ENCODE measurements at places on chromosomes 12 and 14. TPM values are rescaled to one million over a fixed set of nuclear protein-coding genes. Genes with fewer than 3 reads are reported as not detected.

CMTM5 gene
- not detected for total RNA-seq

SELPLG gene
- 21.0 TPM for total RNA-seq

FMNL3 gene
- total RNA-seq = 60.5 TPM

TGM1 gene
- 5.9 TPM for total RNA-seq

DIO3 gene
- not detected for total RNA-seq

KERA gene
- total RNA-seq = not detected

PLXNC1 gene
- 35.2 TPM for total RNA-seq

MYO1H gene
- not detected for total RNA-seq

SLC6A15 gene
- not detected for total RNA-seq

CISTR gene
- not detected for total RNA-seq

ARF6 gene
- total RNA-seq = 94.2 TPM

NFATC4 gene
- 19.2 TPM for total RNA-seq

RPGRIP1 gene
- not detected for total RNA-seq

IL22 gene
- total RNA-seq = not detected

CLEC14A gene
- total RNA-seq = not detected

PPP1R1A gene
- total RNA-seq = not detected

OVCH1 gene
- not detected for total RNA-seq

KLRD1 gene
- total RNA-seq = 0.21 TPM

RHOJ gene
- not detected for total RNA-seq

LRFN5 gene
- 0.05 TPM for total RNA-seq

DBX2 gene
- total RNA-seq = not detected

SLC4A8 gene
- 10.7 TPM for total RNA-seq

ASIC1 gene
- total RNA-seq = 0.13 TPM

PAPLN gene
- total RNA-seq = 15.6 TPM

TSHR gene
- not detected for total RNA-seq

FOXG1 gene
- total RNA-seq = 0.44 TPM

ATP6V1D gene
- 27.0 TPM for total RNA-seq

RPL10L gene
- not detected for total RNA-seq

FAIM2 gene
- not detected for total RNA-seq

KLHL33 gene
- 0.08 TPM for total RNA-seq

PLA2G1B gene
- total RNA-seq = 2.5 TPM

ARL6IP4 gene
- 201 TPM for total RNA-seq

DEPDC4 gene
- total RNA-seq = 1.9 TPM

ABCD2 gene
- 11.0 TPM for total RNA-seq

KCNC2 gene
- not detected for total RNA-seq

GPR84 gene
- total RNA-seq = 4.0 TPM

PPP4R4 gene
- total RNA-seq = not detected

KRT2 gene
- 0.08 TPM for total RNA-seq
